ENCODE measurements at places on chromosomes 7 and 10.

- no peak for DNase-seq
Observed at GRCh38 chr10:110966146-110966545, 46.7 kb downstream of the SHOC2 start.

GRCh38 chr10:71281646-71282322 lies 37.3 kb upstream of the SLC29A3 start:
- no peak for DNase-seq

DNA sequence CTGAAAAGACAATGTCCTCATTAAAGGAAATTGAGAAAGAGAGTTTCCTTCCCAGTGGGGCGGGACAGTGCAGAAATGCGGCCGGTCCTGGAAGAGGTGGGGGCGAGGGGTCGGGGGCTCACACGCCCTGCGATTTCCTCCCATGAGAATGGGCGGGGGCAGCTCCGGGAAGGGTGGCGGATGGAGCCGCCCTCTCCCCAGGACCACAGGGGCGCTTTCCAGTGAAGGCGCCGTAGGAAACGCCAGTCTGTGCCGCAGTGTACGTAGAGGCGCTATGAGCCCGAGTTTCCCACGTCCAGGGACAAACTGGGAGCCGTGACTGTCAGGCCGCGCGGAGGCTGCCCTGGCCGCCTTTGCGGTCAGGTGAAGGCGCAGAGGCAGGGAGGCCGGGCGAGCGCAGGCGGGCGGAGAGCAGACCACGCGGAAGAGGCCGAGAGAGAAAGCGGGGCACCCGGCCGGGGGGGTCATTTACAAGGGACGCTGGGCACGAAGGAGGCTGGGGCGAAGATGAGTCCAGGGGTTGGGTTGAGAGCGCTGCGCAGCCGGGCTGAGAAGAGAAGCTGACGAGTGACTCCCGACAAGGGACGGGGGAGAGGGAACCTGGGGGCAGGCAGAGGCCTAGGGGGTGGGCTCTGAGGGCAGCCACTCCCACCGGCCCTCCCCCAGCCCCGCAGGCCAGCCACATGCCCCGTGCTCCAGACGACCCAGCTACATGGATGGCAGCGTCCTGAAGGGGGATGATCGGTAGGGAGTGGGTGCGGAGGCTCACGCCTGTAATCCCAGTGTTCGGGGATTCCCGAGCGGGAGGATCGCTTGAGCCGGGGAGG lies 45.0 kb downstream of the ALOX5 start:
- DNase-seq: peak; percentile 58

- no peak for DNase-seq
Observed at GRCh38 chr10:42802876-42803275, 20.3 kb downstream of the BMS1 start.

DNA sequence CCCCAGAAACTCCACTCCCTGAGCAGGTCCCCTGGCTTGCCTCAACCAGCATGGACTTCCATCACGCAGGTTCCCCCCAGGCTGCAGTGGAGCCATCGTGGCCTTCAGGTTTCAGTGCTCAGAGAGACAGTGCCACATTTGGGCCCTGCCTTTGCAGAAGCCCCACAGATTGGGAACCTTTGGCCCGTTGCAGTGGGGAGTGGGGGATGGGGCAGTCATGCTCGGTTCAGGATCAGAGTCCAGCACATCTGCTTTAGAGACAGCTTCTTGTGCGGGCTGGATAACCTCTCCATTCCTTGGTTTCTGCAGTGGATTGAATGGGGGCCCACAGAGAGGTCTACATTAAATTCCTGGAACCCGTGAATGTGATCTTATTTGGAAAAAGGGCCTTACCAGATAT lies 183.9 kb downstream of the EBF3 start:
- no peak for DNase-seq

- DNase-seq: peak; percentile 70
Observed at GRCh38 chr7:100568896-100569844, 4.5 kb downstream of the SAP25 start.

DNA sequence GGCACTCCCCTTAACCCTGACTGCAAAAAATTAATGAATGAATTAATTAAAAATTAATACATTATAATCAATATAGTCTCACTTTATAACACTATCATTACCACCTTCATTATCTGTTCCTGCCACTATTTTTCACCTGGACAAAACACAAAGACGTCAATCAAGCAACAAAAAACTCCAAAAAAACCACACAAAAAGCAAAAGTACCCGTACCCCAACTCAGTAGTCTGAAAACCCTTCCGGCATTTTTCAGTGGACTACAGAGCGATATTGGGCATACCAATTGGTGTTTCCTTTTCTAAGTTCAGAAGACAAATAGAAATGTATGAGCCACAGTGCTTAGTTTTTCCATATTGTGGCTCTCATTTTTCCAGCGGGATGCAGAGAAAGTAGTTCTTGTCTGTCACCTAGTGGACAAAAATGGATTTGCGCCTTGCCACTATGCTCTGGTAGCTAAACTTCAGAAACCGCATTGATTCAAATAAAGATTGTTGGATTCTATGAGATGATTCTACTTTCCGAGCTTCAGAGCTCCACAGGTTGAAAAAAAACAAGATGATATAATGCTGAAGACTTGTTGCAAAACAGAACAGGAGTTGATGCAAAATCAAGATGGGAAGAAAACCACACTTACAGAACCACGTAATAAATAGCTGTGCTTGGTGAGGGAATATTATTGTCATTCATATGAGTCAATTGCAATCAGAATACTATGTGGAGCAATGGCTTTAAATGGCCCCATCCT lies 50.6 kb upstream of the ITGB1 start:
- DNase-seq: peak; percentile 68

GRCh38 chr7:46071076-46071475 lies 150.0 kb upstream of the IGFBP3 start:
- DNase-seq: no peak
